ENCODE measurements at places on chromosomes 4 and X. TPM values are rescaled to one million over a fixed set of nuclear protein-coding genes. Genes with fewer than 3 reads are reported as not detected.

KCNIP4 gene
- 0.29 TPM for polyA plus RNA-seq

DNA sequence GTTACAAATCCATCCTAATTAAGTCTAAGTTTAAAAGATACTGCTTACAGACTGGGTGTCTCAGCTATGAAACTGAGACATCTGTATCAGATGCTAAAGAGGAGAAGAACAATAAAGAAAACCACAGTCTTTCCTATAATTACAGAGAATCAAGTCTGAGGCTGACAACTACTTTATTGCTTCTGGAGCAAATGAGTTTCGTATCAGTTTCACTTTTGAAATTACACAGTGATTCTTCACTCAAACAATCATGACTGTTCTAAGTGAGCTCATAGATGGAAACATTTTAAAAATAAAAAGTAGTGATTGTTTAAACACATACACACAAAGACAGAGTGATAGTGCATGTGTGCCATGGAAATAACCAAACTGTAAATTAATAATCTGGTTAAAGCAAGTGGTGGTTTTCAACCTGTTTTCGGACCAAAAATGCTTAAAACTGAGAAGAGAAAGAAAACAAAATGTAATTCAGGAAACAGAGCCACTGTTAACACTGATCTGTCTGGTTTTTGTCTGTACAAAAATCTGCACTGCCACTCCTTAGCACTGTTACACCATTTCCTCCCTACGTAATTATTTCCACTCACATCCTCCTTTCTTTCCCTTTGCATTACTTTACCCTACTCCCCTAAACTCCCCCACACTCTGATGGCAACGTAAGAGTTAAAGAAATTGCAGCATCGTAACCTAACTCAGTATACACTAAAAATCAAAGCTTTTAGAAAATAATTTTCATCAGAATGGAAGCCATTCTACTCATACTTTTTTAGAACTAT lies 12.5 kb downstream of the RFC1 start:
- peak overlapping the region; percentile 48 for H3K4me3 ChIP-seq
- peak overlapping the region; percentile 70 for H3K27ac ChIP-seq
- peak; percentile 62 for DNase-seq
- no peaks in the 10 kb centered on the region for H3K36me3 ChIP-seq

DNA sequence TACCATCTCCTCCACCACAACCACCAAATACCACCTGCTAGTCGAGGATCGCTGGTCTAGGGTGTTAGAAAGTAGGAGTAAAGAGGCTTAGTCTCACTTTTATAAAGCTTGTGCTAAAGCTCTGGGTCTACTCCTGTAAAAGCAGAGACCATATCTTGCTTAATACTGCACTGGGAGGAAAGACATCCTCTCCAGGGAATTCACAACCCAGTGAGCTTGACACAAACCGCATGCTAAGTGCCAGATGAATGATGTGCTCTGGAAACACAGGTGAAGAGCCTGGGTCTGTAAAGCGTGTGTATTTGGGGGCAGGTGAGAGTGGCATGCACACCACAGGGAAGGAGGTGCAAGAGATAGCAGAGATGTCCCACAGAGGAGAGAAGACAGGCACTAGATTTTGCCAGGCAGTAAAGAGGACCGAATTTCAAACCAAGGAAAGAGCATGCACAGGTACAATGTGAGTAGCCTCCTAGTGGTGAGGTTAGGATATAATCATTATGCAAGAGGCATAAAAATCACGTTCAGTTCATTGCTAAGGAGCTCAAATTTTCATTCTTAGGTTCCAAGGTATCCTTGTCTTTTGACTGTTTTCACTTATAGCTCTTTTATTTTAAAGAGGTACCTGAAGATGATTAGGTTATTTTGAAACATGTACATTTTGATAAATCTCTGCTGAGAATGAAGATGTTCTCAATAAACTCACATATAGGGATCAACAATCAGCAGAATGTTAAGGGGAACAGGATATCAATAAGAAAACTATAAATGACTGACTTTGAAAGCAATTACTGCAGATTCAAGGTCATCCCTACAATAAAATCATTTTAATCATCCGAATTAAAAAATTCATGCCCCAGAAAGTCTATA lies 20.7 kb downstream of the TAPT1 start:
- no peaks in the 10 kb centered on the region for H3K36me3 ChIP-seq
- no peak overlapping the region for H3K4me3 ChIP-seq

- no peaks in the 10 kb centered on the region for H3K4me1 ChIP-seq
- H3K27ac ChIP-seq = no peak overlapping the region
- no peaks in the 10 kb centered on the region for H3K27me3 ChIP-seq
- no peak overlapping the region for H3K4me3 ChIP-seq
- DNase-seq = no peak
These were observed 540.9 kb downstream of the PPARGC1A start for GRCh38 chr4:23348789-23349498.

- H3K4me3 ChIP-seq = no peak overlapping the region
- no peaks in the 10 kb centered on the region for H3K36me3 ChIP-seq
- no peak for DNase-seq
- H3K27me3 ChIP-seq = no peaks in the 10 kb centered on the region
- no peak overlapping the region for H3K27ac ChIP-seq
- H3K4me1 ChIP-seq = no peaks in the 10 kb centered on the region
These were observed 519.2 kb downstream of the ARAP2 start for GRCh38 chr4:35725131-35725530.

GATB gene
- 13.6 TPM for polyA plus RNA-seq

DNA sequence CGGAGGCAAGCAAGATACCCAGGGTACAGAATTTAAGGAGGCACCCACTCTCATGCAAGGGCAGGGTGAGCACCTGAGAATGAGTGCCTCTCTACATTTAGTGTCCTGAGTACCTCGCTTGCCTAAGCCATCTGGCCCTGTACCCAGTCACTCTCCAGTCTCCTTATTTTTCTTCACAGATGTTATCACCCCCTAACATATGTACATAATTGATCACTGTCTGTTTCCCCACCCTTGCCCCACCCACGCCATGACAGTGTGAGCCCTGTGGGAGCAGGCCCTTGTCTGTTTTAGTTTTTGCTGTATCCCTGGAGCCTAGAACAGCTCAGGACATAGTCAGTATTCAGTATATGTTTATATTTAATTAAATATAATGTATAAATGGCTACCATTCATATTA lies 113.6 kb downstream of the SPRY1 start:
- no peak overlapping the region for H3K4me3 ChIP-seq
- no peaks in the 10 kb centered on the region for H3K36me3 ChIP-seq
- no peak overlapping the region for H3K27ac ChIP-seq
- no peaks in the 10 kb centered on the region for H3K27me3 ChIP-seq
- DNase-seq = no peak
- H3K4me1 ChIP-seq = no peaks in the 10 kb centered on the region

DNA sequence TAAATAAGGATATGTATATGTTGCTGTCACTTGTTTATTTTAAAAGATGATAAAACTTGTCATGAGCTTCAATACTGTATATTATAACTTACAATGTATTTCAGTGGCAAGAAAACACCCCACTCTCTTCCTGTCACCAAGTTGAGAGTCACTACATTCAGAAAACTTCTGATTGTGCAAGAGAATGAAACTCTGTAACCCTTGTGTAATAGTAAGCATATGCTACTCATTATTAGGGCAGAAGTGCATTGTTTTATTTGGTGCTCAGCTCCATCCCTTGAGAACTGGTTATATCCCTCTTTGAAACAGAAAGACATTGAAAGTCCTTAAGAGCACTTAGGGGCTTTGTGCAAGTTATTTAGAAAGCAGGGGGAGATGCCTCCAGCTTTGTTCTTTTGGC lies 594.5 kb downstream of the ARAP2 start:
- H3K27me3 ChIP-seq = no peaks in the 10 kb centered on the region
- no peak for DNase-seq
- no peak overlapping the region for H3K4me3 ChIP-seq
- no peaks in the 10 kb centered on the region for H3K4me1 ChIP-seq
- no peak overlapping the region for H3K27ac ChIP-seq

- H3K27ac ChIP-seq = no peak overlapping the region
- H3K27me3 ChIP-seq = no peaks in the 10 kb centered on the region
- H3K4me1 ChIP-seq = peaks cover 6% of the 10 kb centered on the region
- H3K36me3 ChIP-seq = no peaks in the 10 kb centered on the region
- H3K4me3 ChIP-seq = no peak overlapping the region
- no peak for DNase-seq
These were observed 19.4 kb upstream of the TSPAN5 start for GRCh38 chr4:98677799-98678198.

DNA sequence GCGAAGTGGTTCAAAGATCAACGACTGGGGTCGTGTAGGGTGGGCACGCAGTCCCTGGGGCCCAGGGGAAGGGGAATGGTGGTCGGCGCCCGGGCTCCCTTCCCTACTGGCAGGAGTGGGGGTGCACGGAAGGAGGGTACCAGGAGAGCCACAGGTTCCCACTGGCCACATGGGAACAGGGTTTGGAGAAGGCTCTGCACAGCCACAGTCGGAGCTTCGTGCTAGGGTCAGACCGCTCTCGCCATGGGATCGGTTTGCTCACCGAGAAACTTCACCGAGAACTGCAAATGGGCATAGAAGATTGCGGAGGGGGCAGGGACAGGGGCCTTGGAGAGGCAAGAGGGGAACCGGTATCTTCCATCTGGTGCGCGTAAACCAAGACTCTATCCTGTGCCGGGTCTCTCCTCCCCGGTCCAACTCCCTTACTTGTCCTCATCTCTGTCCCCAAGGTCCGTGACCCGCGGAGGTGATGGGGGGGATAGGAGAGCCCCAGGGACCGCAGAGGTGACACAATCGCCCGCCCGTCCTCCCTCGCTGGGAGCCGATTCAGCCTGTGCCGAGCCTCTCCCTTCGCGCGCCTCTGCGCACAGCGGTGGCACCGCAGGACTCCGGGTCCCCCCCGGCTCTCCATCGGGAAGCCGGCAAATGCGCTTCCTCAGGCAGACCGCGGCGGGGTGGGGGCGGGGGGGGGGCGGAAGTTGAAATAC lies 1.0 kb downstream of the SCD5 start:
- no peak for DNase-seq
- no peaks in the 10 kb centered on the region for H3K4me1 ChIP-seq
- no peak overlapping the region for H3K27ac ChIP-seq
- no peak overlapping the region for H3K4me3 ChIP-seq
- H3K27me3 ChIP-seq = no peaks in the 10 kb centered on the region

CFP gene
- 19.4 TPM for polyA plus RNA-seq

- no peak overlapping the region for H3K4me3 ChIP-seq
- DNase-seq = no peak
- H3K27me3 ChIP-seq = no peaks in the 10 kb centered on the region
- H3K36me3 ChIP-seq = peaks cover 49% of the 10 kb centered on the region
These were observed 100.0 kb downstream of the DOCK11 start for GRCh38 chrX:118595501-118596042.

GRCh38 chrX:146054311-146054710 lies 236.7 kb downstream of the SLITRK2 start:
- H3K4me3 ChIP-seq = no peak overlapping the region
- no peaks in the 10 kb centered on the region for H3K27me3 ChIP-seq
- H3K4me1 ChIP-seq = no peaks in the 10 kb centered on the region
- H3K36me3 ChIP-seq = no peaks in the 10 kb centered on the region
- no peak overlapping the region for H3K27ac ChIP-seq

HSFX3 gene
- polyA plus RNA-seq = not detected

GRCh38 chr4:77012726-77013125 lies 63.1 kb downstream of the CCNI start:
- no peak for DNase-seq
- H3K36me3 ChIP-seq = no peaks in the 10 kb centered on the region
- no peaks in the 10 kb centered on the region for H3K27me3 ChIP-seq
- H3K4me1 ChIP-seq = peaks cover 51% of the 10 kb centered on the region

DNA sequence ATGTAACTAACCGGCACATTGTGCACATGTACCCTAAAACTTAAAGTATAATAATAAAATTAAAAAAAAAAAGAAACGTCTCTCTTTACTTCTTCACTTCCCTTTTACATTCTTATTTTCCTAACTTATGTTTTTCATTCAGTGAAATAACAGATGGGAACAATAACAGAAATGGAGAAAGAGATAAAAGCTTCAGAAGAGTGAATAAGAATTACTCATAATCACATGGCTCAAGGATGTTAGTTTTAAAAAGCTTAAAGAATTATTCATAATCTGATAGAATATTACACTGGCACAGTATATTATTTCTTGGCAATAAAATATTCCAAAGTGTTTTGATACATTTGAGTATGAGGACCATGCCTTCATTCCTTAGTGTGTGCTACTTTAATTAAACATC lies 175.6 kb downstream of the COL25A1 start:
- no peaks in the 10 kb centered on the region for H3K4me1 ChIP-seq
- H3K27ac ChIP-seq = no peak overlapping the region

NAT8L gene
- polyA plus RNA-seq = not detected

- H3K36me3 ChIP-seq = no peaks in the 10 kb centered on the region
- DNase-seq = no peak
- H3K27ac ChIP-seq = peak overlapping the region; percentile 97
- peak overlapping the region; percentile 70 for H3K4me3 ChIP-seq
- H3K27me3 ChIP-seq = no peaks in the 10 kb centered on the region
These were observed 17.7 kb upstream of the PIM2 start for GRCh38 chrX:48936429-48937053.

EDA2R gene
- polyA plus RNA-seq = not detected

GRCh38 chrX:51158231-51158630 lies 174.4 kb upstream of the NUDT10 start:
- no peak overlapping the region for H3K27ac ChIP-seq
- no peak overlapping the region for H3K4me3 ChIP-seq
- DNase-seq = no peak
- no peaks in the 10 kb centered on the region for H3K36me3 ChIP-seq
- H3K4me1 ChIP-seq = no peaks in the 10 kb centered on the region

- no peak for DNase-seq
- H3K27ac ChIP-seq = no peak overlapping the region
- H3K36me3 ChIP-seq = no peaks in the 10 kb centered on the region
- no peaks in the 10 kb centered on the region for H3K27me3 ChIP-seq
- H3K4me1 ChIP-seq = no peaks in the 10 kb centered on the region
These were observed 11.3 kb upstream of the MYOZ2 start for GRCh38 chr4:119124352-119124751.

DNA sequence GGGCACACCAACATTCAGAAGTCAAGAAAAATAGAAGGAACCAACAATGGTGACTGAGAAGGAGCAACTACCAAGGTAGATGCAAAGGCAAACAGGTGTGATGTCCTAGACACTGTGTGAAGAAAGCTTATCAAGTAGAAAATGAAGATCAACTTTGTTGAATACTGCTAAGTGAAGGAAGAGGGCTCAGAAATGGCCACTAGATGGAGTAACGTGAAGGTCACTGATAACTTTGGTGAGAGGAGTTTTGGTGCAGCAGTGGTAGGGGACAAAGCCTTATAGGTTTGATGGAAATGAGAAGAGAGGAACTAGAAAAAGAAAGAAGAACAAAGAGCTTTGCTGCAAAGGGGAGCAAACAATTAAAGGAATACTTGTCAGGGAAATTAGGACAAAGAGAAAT lies 23.5 kb downstream of the OTC start:
- DNase-seq = no peak
- H3K4me3 ChIP-seq = no peak overlapping the region
- H3K4me1 ChIP-seq = no peaks in the 10 kb centered on the region
- H3K27ac ChIP-seq = no peak overlapping the region
- no peaks in the 10 kb centered on the region for H3K27me3 ChIP-seq

GRCh38 chr4:145183023-145183422 lies 2.6 kb upstream of the OTUD4 start:
- H3K4me3 ChIP-seq = no peak overlapping the region
- no peak for DNase-seq
- H3K4me1 ChIP-seq = peaks cover 5% of the 10 kb centered on the region
